ENCODE measurements at places on chromosomes 2 and 18.

DNA sequence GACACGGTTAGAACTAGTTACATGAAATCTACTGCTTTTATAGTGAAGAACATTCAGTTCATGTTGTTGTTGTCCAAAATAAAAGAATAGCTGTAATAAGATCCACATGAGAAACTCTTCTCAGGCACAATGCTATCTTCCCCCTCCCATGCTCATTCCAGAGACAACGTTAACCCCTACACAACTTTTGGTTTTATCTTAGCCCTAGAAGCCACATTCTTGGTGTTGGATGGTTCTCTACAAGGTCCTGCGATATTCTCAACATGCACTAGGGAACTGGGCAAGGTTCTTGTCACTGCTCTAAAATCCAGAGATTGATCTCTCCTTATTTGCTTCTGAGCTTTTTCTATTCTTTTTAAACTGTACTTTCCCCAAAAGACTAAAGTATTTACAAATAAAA lies 51.3 kb upstream of the DNAH7 start:
- no peak for DNase-seq

DNA sequence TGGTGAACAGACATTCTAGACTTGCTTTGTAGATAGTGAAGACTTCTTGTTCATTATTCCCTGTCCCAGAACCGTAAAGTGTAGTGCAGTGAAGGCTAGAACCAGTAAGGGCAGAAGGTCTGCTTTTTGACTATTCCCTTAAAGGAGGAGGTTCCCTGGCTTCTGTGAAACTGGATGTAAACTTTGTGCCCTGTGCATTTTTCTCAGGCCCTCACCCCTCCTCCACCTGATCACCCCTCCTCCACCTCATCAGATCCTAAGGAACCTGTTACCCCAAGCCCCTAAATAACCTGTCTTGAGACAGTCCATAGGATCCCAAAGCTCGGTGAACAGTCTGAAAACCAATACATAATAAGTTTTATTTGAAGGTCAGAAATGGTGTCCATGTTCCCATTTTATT lies 33.7 kb downstream of the SFT2D3 start:
- DNase-seq: peak; percentile 39

GRCh38 chr18:11591957-11592356 lies 17.4 kb upstream of the SLC35G4 start:
- DNase-seq: no peak

- DNase-seq: no peak
Observed at GRCh38 chr2:106159866-106160785, 34.0 kb downstream of the UXS1 start.

DNA sequence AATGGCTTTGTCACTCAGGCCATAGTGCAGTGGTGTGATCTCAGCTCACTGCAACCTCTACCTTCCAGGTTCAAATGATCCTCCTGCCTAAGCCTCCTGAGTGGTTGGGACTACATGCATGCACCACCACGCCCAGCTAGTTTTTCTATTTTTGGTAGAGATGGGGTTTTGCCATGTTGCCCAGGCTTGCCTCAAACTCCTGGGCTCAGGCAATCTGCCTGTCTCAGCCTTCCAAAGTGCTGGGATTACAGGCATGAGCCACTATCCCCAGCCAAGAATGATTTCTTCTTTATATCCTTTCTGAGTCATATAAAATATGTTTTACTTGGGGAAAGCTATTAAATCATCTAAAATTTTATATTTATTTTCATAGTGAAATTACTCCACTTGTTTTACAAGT lies 61.3 kb downstream of the CYBRD1 start:
- DNase-seq: no peak

GRCh38 chr2:69195706-69196105 lies 182.7 kb downstream of the ANTXR1 start:
- DNase-seq: no peak

DNA sequence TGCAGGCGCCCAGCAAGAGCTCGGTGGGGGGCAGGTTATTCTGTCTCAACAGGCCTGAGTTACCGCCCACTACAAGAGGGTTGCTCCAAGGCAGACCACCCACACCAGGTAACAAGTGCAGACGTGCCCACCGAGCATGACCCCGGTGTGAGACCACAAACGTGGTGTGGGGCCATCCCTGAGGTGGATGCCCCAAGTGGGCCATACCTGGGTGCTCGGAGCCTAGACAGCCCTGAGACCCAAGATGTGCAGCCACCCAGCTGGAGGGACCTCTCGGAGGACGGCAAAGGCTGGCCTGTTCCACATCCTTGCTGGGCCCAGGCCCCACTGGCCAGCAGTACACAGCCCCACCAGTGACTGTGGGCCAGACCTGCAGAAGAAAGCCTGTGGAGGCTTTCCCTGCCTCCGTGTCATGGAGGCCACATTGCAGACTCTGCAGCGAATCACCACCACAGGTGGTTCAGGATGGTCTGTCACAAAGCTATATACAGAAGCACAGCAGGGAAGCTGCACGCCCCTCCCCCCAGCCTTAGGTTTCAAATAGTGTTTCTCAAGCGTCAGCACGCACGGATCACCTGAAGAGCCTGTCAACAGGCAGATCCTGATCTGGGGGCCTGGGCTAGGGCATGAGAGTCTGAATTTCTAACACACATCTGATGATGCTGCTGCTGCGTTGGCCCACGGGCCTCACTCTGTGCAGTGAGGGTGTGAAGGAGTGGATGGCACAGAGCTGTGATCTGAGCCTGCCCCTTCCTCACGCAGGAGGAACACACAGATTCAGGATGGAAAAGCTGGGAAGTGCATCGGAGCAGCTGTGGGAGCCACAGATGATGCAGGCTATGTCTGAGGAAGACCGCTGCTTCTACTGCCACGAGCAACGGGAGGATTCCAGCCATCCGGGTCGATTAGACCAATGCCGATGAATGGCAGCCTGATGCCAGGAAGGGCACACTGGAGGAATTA lies 96.8 kb downstream of the UXS1 start:
- DNase-seq: no peak

- no peak for DNase-seq
Observed at GRCh38 chr2:219455581-219455980, 20.9 kb downstream of the SPEG start.

DNA sequence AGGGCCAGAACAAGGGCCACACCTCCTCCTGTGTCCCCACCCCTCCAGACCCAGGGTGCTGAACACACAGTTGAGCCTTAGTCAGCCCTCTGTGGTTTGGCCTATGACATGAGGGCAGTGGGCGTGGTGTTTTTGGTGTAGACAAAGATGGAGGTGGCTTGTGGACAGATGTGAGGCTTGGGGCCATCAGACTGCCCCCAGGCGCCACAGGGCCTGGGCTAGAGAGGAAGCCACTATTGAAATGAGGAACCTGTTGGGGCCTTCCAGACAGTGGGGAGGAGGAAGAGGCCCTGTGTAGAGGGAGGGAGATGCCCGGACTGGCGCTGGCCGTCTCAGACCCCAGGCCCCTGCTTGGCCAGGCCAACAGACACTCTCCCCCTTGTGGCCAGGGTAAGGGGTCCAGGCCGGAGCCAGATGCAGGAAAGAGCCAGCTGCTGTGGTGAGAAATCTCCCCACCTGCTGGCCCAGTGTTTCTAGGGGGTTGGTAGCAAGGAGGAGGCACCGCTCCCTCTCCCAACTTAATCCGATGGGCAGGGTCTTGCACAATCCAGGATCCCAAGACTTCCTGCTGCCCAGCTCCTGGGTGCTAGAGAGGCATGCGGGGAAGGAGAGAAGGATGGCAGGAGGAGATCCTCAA lies 53.8 kb downstream of the SMAD7 start:
- DNase-seq: peak; percentile 56

DNA sequence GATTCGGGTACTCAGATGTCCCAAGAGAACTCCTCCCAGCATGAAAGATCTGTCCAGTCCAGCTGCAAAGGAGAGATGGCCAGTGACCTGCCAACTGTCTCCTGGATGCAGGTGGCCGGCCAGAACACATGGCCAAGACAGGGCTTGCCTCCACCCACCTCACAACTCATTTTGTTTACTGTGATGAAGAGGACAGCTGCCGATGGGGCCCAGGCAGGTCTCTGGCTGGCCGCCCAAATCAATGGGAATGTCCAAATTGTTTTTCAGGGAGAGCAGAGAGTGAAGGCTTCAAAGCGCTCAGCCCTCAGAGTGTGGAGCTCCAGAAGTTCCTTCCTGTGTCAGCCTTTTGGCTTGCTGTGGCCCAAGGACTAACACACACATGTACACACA lies 41.9 kb downstream of the FOSL2 start:
- no peak for DNase-seq

GRCh38 chr2:51324051-51324450 lies 292.1 kb upstream of the NRXN1 start:
- DNase-seq: no peak

- no peak for DNase-seq
Observed at GRCh38 chr2:8926356-8926755, 77.1 kb downstream of the MBOAT2 start.

DNA sequence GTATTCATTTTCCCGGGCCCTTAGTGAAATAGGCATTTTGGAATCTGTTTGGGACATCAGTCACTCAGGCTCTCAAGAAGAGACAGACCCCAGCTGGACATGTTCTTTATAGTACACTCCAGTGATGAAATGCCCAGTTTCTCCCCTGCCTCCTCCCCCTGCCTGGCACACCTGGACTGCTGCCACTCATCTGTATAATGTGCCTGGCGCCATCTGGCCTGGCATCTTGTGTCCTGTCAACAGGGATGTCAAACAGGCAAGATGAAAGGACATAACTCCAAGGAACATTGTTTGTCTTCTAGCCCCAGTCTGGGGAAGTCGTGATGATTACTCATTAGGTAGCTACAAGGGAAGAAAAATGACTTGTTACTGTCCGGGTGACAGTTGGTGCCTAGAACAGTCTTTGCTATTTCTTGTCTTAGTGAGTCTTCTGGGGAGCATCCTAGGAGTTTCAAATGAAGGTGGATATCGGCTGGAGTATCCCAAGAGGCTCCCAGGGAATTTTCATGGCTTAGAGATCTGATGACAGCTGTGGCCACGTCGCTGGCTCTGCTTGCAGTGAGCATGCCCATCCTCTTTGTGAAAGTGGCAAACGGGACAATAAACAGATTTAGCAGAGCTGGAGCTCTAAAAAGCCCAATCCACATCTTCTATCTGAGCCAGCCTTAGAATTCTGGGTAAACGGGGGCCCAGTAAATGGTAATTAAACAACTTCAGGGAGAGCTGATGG lies 153.6 kb downstream of the ALK start:
- no peak for DNase-seq

DNA sequence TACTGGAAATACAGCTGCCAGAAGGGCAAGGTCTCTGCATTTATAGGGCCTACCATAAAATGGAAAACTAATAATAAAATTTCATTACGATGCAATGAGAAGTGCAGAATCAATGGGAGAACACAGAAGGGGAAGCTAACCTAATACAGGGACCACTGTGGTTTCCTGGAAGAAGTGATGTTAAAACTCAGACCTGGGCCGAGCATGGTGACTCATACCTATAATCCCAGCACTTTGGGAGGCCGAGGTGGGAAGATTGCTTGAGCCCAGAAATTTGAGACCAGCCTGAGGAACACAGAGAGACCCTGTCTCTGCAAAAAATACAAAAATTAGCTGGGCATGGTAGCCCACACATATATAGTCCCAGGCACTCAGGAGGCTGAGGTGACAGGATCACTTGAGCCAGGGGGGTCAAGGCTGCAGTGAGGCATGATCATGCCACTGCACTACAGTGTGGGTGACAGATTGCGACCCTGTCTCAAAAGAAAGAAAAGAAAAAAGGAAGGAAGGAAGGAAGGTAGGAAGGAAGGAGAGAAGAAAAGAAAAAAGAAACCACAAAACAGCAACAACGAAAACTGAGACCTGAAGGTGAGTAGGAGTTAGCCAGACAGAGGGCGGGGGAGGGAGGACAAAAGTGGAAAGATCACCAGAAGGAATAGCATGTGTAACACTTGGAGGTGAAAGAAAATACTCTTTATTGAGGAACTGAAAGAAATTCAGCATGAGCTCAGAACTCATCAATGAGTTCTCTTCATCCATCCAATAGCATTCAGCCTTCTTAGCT lies 58.3 kb upstream of the DTNA start:
- no peak for DNase-seq

DNA sequence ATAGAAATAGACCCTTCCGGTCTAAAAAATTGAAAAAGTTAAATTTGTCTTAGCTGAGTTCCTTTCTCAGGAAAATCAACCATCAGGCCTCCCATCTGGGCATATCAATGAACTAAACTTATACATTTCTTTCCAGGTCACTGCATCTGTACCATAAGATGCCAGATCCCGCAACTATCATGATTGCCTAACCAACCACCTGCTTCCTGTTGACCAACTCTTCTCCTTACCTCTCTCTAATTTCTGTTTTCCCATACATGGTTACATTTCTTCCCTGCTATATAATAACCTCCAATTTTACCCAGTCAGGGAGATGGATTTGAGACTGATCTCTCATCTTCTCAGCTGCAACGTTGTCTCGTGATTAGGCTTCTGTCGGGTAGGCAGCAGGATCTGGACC lies 228.7 kb downstream of the FSIP2 start:
- DNase-seq: no peak

GRCh38 chr2:148875387-148876051 lies 492 bp downstream of the KIF5C start:
- DNase-seq: no peak

GRCh38 chr18:59142274-59142673 lies 2.6 kb downstream of the SEC11C start:
- DNase-seq: no peak

DNA sequence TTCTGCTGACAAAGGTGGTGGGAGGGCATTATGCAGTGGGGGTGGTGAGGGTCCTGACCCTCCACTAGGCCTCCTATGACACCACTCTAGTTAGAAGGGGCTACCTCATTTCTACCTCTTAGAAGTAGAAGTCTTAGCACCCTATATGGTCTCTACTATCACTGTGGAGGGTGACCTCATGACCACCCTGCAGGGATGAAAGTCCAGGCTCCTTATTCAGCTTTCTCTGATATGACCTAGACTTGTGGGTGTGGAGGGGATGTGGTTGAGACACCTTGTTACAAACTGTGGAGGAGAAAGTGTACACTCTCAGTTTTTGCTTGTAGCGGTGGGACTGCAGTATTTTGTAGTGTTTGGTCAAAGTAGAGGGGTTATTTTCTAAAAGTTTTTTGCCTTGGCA lies 18.6 kb downstream of the TMEM182 start:
- no peak for DNase-seq

DNA sequence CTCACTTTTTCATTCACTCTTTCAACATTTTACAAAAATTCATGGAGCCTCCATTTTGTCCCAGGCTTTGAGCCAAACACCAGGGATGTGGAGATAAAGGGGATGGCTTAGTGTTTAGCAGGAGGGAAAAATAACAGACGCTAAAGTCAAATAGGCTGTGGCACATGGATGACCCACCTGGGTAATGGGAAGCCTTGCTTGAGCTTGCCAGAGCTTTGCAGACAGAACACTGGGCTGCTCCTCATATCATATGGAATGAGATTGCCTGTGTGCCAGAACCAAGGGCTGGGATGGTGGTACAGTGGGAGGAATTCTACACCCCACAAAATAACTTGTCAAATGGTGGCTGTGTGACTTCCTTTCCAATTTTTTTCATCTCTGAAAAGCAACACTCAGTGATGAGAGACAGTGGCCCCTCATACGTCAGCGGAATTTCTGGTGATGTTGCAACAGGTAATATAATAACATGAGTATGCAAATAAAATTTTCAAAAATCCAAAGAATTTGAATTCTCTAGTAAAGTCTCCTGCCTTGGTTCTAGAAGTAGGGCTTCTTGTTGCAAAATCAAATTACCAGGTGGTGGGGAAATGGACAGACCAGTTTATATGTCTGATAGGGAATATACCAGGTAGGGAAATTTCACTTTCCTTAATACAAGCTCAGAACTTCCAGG lies 252.9 kb downstream of the CLIP4 start:
- DNase-seq: no peak

GRCh38 chr2:48790407-48791170 lies 35.1 kb upstream of the LHCGR start:
- no peak for DNase-seq

All from renal cortical epithelial cell (primary cell).